CD4-positive, alpha-beta T cell treated with Interleukin-17A for 1 hour (primary cell): ENCODE measurements at places on chromosomes 12 and 14.

GRCh38 chr12:94870511-94870910 is 133.0 kb downstream of the NDUFA12 start:
- DNase-seq: no peak

DNA sequence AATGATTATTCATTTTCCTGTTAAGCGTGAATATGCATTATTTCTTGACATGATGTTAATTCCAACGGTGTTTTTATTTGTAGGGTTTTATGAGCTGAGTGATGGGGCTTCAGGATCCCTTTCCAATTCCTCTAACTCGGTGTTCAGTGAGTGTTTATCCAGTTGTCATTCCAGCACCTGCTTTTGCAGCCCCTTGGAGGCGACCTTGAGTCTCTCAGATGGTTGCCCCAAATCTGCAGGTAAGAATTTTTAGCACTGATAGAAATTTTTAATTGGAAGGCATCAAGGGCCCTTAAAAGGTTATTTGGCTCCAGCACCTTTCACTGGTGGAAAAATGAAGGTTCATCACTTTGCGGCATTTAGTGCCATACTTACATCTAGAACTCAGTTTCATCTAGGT is 3.7 kb downstream of the DACT1 start:
- no peak for DNase-seq

GRCh38 chr14:97924922-97925613 is 1127.9 kb downstream of the VRK1 start:
- DNase-seq: no peak

DNA sequence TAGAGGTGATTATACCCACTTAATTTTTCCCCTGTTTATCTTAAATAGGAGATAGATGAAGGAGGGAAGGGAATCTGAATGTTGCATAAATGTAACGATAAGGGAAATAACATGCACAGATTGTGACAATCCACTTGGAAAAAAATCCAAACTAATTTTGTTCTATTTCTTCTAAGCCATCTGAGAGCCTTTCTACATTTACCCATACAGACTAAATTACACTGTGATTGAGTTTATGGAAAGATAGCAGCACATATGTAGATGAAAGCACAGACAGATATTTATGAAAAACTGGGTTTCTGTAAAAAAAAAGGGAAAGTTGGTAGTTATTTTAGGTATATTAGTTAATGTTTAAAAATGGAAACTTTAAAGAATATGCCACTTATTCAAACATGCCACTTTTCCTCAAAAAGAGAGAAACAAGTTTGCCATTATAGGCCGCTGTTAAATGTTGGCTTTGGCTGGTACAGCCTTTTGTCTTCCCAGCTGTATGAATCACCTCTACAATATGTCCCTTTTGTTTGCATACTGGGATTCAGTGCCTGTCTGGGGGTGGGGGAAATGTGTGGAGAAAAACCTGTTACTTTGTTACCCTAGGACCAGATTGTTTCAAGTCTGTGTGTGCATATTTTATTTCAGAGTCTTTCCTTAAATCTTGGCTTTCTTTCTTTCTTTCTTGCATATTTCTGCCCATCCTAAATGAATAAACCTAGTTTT is 470.2 kb upstream of the LMO3 start:
- DNase-seq: no peak
